Ascending aorta (tissue), 2 donors: ENCODE measurements at places on chromosomes 1 and 21.

DNA sequence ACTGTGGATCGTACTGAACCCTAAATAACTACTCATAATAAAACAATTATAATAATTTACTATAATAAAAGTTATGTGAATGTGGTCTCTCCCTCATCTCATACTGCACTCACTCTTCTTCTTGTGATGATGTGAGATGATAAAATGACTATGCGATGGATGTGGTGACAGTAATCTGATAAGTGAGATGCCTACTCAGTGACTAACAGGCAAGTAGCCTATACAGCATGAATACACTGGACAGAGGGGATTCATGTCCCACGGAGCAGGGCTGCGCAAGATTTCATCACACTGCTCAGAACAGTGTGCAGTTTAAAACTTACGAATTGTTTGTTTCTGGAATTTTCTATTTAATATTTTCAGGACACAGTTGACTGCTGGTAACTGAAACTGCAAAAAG lies 304.0 kb downstream of the DUSP10 start:
- DNase-seq, result no peak

- DNase-seq, result peak; percentile 73
These were observed 31.4 kb downstream of the DDR2 start for GRCh38 chr1:162663589-162664106.

- DNase-seq, result no peak
These were observed 75.5 kb upstream of the ATP5PO start for GRCh38 chr21:33991133-33991532.

DNA sequence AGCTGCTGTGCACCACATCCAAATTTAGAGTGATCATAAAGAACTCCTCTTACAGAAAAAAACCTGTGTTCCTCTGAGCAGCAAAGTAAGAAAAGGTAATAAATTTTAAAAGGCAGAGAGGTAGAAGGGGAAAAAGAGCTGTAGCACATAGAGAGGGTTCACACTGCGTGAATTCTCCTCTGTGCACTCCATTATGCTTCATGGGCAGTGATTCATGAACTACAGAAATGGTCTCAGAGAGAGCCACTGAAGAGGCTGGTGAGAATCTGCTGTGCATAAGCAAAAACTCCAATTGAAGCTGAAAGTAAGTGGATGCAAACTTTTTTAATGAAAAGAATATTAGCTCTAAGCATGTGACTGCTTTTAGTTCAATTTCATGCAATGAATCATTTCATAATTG lies 65.0 kb downstream of the CRB1 start:
- DNase-seq, result no peak

GRCh38 chr21:31493350-31493880 lies 149.4 kb upstream of the TIAM1 start:
- no peak for DNase-seq
